T-helper 17 cell (primary cell): ENCODE measurements at places on chromosomes 4 and X. TPM values are rescaled to one million over a fixed set of nuclear protein-coding genes. Genes with fewer than 3 reads are reported as not detected.
A peak's percentile ranks its signal among the peaks of the same experiment; 100 is the strongest.

TBX22 gene
- not detected for total RNA-seq

- no peak for DNase-seq
Measured at GRCh38 chrX:46695491-46695890, 63.4 kb downstream of the SLC9A7 start.

DNA sequence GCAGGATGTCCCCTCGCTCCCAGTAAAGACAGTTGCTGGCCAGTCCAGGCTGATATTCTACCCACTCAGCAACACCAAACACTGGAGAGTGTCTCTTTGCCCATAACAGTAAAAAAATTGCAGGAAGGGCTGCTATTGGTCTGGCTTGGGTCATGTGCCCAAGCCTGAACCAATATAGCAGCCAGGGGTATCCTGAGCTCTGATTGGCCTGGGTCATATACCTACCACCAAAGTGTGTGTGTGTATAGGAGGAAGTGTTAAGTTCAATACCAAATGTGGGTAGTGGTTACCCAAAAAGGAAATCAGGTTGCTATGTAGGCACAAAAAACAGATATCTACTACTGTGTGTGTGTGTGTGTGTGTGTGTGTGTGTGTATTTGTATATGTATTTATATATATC, 373.2 kb downstream of the BCOR start:
- DNase-seq, result no peak

AMTN gene
- not detected for total RNA-seq

DNA sequence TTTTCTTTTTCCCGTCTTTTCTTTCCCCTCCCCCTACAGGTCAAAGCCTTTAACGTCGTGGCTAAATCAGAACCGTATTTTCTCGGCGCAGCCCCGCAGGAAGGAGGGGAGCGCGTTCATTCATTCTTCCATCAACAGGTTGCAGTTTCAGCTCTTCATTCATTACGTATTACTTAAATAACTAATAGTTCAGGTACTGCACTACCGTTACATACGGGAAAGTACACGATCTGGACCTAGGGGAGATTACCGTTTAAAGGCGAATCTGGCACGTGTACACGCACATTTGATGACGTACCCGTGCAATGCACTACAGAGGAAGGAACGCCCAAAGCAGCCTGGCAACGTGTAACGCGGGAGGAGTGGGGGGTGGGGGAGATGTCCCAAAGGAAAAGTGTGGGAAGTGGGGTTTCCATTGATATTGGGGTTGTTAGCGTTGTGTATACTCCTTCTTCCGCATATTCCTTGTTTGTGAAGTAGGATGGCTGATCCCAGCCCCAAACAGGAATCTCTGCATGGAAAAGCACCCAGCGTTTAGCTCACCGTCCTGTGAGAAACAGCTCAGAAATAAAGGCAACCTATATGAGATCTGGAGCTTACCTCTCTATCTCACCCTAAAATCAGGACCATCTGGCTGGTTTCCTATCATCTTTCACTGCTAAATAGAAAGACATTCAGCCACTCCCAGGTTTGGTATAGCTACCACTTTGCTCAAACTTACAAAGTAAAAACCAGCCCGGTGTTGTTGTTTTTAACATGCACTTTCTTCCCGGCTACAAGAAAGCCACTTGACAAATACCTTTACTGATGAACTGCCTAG, 585 bp upstream of the SEC24D start:
- DNase-seq, result peak; percentile 32

HSFX1 gene
- 0.22 TPM for total RNA-seq

GRCh38 chrX:119343856-119344255, 55.3 kb upstream of the SLC25A43 start:
- DNase-seq, result no peak

DNA sequence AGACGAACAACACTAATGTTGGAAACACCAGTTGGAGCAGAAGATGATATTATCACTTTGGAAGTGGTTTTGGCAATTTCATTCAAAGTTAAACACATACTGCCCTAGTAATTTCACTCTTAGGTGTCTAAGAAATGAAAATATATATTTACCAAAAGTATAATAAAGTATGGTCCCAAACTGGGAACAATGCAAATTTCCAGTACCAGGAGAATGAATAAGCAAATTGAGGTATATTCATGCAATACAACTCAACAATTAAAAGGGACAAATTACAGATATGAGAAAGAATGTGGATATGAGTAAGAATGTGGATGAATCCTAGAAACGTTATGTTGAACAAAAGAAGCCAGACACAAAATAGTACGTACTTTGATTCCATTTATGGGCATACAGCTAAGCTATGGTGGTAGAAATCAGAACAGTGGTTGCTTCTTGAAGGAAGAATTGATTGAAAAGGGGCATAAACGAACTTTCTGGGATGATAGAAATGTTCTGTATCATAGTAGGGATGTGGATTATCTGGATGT, 10.0 kb downstream of the ELMOD2 start:
- DNase-seq, result no peak

GRCh38 chr4:146381263-146381872, 140.4 kb downstream of the SLC10A7 start:
- no peak for DNase-seq

- DNase-seq, result no peak
Measured at GRCh38 chrX:73076838-73077237, 2.5 kb downstream of the PABPC1L2A start.

TDO2 gene
- total RNA-seq, result not detected

SSX2 gene
- total RNA-seq, result not detected

GRCh38 chrX:70970482-70970995, 39.6 kb upstream of the SLC7A3 start:
- DNase-seq, result no peak

GRCh38 chr4:93042746-93043145, 739.0 kb downstream of the GRID2 start:
- DNase-seq, result no peak

DNA sequence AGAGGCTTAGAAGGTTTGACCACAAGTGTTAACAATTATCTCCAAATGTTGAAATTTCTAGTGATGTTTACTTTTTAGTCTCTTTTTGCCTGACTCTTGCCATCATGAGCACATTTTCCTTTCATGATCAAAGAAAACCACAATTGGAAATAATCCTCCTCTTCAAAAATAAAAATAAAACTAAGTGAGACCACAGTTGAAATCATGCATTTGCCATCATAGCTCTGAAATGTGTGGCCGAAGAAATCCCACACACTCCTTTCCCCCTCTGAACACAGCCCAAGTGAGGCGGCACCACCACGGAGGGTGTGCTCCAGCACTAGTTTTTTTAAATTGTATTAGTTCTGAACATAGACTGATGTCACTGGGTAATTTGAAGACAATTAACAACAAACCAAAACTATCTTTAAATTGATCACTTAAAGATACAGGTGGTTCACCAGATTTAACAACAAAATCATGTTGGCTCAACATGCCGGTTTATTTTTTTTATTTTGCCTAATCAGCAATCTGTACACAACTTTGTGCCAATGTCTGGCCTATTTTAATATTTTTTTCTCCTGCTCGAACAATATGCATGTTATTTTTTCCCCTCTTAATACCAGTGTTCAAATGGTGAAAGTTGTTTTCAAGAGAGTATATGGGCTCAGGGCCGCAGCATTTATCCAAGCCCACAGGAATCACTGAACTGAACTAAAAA, 17.6 kb downstream of the APBB2 start:
- DNase-seq, result no peak

SLC25A4 gene
- 3.3 TPM for total RNA-seq

DNA sequence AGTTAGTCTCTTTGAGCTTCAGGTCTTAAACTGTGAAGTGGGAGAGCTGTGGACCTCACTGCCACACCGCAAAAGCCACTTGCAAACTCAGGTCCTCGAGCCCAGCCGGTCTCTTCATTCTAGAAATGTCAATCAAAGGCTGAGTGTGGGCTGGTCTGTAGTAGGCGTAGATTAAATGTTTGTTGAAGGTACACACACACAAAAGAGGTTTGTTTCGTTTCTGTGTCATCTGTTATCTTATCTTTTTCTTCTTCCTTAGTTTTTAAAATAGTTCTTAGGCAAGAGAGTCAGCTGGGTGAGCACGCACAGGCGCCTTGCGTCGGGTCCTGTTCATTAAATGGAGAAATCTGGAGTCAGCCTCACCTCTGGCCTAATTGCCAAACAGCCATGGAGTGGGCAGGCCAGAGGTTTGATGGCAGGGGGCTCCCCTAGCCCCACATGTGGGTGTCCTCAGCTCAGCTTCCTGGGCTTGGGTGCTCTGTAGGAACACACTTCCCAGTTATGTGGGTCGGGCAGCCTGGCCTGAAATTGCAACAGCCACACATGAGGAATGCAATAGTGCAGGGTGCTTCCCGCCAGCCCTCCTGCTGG, 836 bp upstream of the PSAPL1 start:
- no peak for DNase-seq

PABPC1L2A gene
- not detected for total RNA-seq

GRCh38 chrX:117996918-117997480, 119.6 kb downstream of the KLHL13 start:
- DNase-seq, result no peak

DNA sequence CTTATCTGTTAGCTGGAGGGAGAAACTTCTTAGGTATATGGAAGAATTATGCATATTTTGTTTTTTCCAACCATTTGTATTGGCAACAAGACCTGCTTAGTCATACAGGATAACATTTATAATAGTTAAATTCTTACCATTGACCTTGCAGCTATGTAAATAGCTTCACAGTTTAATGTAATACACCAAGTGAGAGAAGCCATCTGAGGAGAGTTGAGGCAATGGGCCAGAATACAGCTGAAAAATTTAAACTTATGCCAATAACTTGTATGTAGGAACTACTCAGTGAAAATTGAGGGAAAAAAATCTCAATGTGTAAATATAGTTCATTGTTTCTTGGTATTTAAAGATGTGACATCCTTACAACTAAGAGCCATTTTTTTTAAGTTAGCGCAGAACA, 273.5 kb downstream of the DACH2 start:
- no peak for DNase-seq

- no peak for DNase-seq
Measured at GRCh38 chr4:188015025-188015940, 19.7 kb downstream of the ZFP42 start.

GRCh38 chr4:1010395-1011021, 918 bp upstream of the FGFRL1 start:
- peak; percentile 44 for DNase-seq

TCP11X2 gene
- not detected for total RNA-seq

PRSS12 gene
- not detected for total RNA-seq

FRMD7 gene
- not detected for total RNA-seq
